Fibroblast of lung (primary cell): ENCODE measurements at places on chromosomes 7 and 10. TPM values are rescaled to one million over a fixed set of nuclear protein-coding genes. Genes with fewer than 3 reads are reported as not detected.

DNA sequence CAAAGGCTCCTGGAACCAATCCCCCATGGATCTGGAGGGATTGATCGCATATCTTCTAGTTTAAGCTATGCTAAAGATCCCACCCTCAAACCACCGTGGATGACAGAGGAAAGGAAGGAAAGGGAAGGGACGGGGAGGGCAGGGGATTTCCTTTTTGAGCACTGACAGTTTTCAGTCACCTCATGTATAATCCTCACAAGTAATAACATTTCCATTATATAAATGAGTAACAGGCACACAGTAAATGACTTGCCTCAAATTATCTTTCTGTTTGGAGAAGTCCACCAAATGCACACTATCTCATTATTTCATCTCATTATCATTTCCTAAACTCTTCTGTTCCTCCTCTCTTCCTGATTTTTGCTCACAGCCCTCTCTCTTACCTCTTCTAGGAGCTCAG, 127.1 kb upstream of the AOAH start:
- H3K27me3 ChIP-seq, result no peaks in the 10 kb centered on the region
- no peak for DNase-seq
- H3K4me1 ChIP-seq, result no peaks in the 10 kb centered on the region
- H3K27ac ChIP-seq, result no peak overlapping the region
- H3K4me3 ChIP-seq, result no peak overlapping the region

DNA sequence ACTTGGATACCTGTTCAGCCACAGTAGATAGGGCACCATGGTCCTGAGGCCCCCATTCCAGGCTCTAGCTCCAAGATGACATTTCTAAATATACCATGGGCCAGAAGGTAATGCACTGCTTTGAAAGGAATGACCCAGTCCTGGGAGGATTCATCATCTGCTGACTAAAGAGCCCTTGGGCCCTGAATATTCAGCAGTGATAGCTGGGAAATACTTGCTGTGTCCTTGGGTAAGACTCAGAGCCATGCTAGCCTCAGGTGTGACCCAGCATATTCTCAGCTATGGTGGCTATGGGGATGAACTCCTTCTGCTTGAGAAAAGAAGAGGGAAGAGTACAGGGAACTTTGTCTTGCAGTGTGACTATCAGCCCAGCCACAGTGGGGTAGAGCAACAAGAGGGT, 21.3 kb upstream of the AGR2 start:
- no peak for DNase-seq
- H3K27me3 ChIP-seq, result no peaks in the 10 kb centered on the region
- no peaks in the 10 kb centered on the region for H3K4me1 ChIP-seq
- no peaks in the 10 kb centered on the region for H3K36me3 ChIP-seq

The ACTA2 gene
- polyA plus RNA-seq, result 237 and 2,788 TPM in 2 replicates

- no peak overlapping the region for H3K27ac ChIP-seq
- H3K36me3 ChIP-seq, result no peaks in the 10 kb centered on the region
- peaks cover 14% of the 10 kb centered on the region for H3K4me1 ChIP-seq
- DNase-seq, result no peak
- H3K4me3 ChIP-seq, result no peak overlapping the region
These were observed 65.8 kb downstream of the ATXN7L1 start for GRCh38 chr7:105810556-105810955.

- no peak overlapping the region for H3K4me3 ChIP-seq
- peak; percentile 87 for DNase-seq
- H3K27me3 ChIP-seq, result no peaks in the 10 kb centered on the region
- H3K36me3 ChIP-seq, result no peaks in the 10 kb centered on the region
These were observed 246.8 kb downstream of the SKIDA1 start for GRCh38 chr10:21278491-21279216.

DNA sequence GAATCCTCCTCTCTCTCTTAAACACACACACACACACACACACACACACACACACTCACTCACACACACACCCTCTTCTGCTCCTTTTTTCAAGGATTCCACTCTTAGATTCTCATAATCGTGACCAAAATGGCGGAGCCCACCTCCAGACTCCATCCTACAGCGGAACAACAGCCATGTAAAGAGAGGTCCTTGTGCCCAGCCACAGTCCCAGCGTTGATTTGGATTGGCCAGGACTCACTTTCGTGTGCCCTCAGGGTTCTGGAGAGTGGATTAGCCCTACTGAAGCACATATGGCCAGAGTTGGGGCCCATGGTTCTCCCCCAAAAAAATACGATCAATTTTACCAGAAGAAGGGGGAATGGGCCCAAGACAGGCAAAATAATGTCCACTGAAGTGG, 90.2 kb upstream of the SMNDC1 start:
- H3K4me3 ChIP-seq, result no peak overlapping the region
- no peak overlapping the region for H3K27ac ChIP-seq
- H3K4me1 ChIP-seq, result peaks cover 30% of the 10 kb centered on the region
- no peaks in the 10 kb centered on the region for H3K36me3 ChIP-seq
- no peak for DNase-seq

GRCh38 chr10:62127975-62128374, 140.7 kb downstream of the RTKN2 start:
- peaks cover 8% of the 10 kb centered on the region for H3K4me1 ChIP-seq
- no peak overlapping the region for H3K4me3 ChIP-seq
- no peak overlapping the region for H3K27ac ChIP-seq
- H3K36me3 ChIP-seq, result no peaks in the 10 kb centered on the region

- no peaks in the 10 kb centered on the region for H3K27me3 ChIP-seq
- no peaks in the 10 kb centered on the region for H3K4me1 ChIP-seq
- no peaks in the 10 kb centered on the region for H3K36me3 ChIP-seq
- no peak overlapping the region for H3K4me3 ChIP-seq
- H3K27ac ChIP-seq, result no peak overlapping the region
These were observed 167.8 kb upstream of the MYO3A start for GRCh38 chr10:25766213-25766612.

The ZNF804B gene
- not detected in 2 replicates for polyA plus RNA-seq

The COX15 gene
- polyA plus RNA-seq, result 26.4 and 31.3 TPM in 2 replicates

DNA sequence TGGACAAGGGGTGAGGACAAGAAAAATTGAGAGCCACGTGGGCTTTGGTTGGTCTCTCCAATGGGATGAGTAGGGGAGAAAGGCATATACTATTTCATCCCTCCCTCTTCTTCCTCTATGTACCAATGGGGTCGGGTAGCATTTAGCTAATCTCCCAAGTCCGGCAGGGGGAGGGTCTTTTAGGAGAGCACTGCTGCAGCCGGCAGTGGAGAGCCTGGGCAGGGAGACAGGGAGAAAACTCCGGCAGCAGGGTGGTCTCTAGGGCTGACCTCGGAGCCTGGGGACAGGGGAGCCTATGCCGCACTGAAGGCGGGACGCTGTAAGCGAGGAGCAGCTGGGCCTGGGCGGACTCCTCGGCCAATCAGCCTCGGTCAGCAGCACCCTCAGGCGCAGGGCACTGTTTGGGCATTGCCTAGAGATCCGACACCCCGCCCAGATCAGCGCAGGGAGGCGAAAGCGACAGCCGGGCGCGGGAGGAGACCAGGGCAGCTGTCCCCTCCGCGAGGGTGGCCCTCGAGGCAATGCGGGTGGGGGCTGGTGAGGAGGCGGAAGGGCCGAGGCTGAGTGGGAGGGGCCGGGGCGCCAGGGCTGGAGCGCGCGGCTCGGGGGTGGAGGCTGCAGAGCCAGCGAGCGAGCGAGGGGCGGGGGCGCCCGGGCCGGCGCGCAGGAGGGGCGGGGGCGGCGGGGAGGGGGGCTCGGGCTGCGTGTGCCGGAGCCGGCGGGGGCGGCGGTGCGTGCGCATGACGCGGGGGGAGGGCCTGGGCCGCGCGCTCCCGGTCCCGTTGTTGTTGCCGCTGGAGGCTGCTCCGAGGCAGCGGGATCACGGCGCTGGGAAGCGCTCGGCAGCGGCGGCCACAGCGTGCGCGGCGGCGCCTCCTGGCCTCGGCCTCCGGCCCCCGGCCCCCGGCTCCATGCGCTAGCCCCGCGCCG, at the start of gene AGAP3:
Gene AGAP3, plus strand, starts transcription at position 785 of the 930 bp plus-strand sequence. CDS start 267 bp downstream, outside the sequence.
- H3K36me3 ChIP-seq, result peaks cover 4% of the 10 kb centered on the region
- peak within 1 kb of the TSS; percentile 88 for H3K27ac ChIP-seq
- peaks cover 34% of the 10 kb centered on the region for H3K4me1 ChIP-seq
- peak; percentile 80 for DNase-seq
- no peaks in the 10 kb centered on the region for H3K27me3 ChIP-seq

- no peak for DNase-seq
- H3K27me3 ChIP-seq, result no peaks in the 10 kb centered on the region
- peaks cover 11% of the 10 kb centered on the region for H3K36me3 ChIP-seq
- H3K4me1 ChIP-seq, result no peaks in the 10 kb centered on the region
- H3K27ac ChIP-seq, result no peak overlapping the region
- no peak overlapping the region for H3K4me3 ChIP-seq
These were observed 11.6 kb upstream of the ORAI2 start for GRCh38 chr7:102421706-102422240.

The MAT1A gene
- polyA plus RNA-seq, result not detected in 2 replicates

- no peaks in the 10 kb centered on the region for H3K36me3 ChIP-seq
- H3K4me3 ChIP-seq, result no peak overlapping the region
- peak overlapping the region; percentile 43 for H3K27ac ChIP-seq
- peak; percentile 78 for DNase-seq
- H3K27me3 ChIP-seq, result no peaks in the 10 kb centered on the region
- peaks cover 17% of the 10 kb centered on the region for H3K4me1 ChIP-seq
These were observed 5.5 kb downstream of the CREB3L2 start for GRCh38 chr7:137996386-137996851.

DNA sequence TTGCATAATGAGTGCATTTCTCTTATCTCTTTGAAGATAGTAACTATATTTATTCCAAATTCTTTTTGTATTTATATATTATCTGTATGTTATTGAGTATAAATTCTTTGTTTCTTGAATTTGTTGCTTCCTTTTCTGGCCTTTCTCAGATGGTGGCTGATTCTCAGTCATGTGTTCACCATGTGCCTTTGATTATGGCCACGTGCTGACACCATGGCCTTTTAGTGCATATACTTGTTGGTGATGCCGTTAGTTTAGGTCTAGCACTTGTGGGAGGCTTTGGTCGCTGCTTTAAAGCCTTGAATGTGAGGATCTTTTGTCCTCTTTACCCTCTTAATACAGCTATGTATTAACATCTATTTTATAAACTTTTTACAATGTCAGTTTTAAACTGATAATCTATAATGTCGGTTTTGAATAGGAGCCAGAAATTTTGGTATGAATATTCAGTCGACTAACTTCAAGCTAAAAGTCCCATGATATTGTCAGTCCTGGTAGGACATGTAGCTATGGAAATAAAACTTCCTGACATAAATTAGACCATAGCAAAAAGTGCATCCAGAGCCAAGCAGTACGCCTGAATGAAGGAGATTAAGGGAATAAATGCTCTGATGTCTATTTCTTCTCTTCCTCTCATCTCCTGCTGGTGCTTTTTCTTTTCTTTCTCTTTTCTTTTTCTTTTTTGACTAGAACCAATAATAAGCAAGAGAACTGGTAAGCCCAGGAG, 130.3 kb downstream of the GNAI1 start:
- no peaks in the 10 kb centered on the region for H3K36me3 ChIP-seq
- no peak overlapping the region for H3K27ac ChIP-seq
- no peaks in the 10 kb centered on the region for H3K27me3 ChIP-seq
- no peak overlapping the region for H3K4me3 ChIP-seq
- H3K4me1 ChIP-seq, result no peaks in the 10 kb centered on the region
- no peak for DNase-seq
